Stimulated activated CD4-positive, alpha-beta T cell treated with anti-CD3 and anti-CD28 coated beads, TNF-alpha, amount 100 ng/mL, for 1 hour (primary cell): ENCODE measurements at places on chromosomes 2 and 18.

DNA sequence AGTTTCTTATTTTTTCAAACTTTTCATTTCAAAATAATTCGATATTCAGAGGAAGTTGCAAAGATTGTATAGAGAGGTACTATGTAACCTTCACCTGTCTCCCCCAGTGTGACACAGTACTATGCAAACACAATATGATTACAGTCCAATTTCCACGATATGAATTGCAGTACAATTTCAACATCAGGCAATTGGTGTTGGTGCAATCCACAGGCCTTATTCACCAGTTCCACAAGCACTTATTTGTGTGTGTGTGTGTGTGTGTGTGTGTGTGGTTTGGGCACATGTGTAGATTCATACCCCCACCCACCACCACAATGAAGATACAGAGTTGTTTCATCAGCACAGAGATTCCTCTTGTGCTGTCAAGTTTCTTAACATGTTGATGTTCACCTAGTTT lies 69.7 kb upstream of the ARL4C start:
- no peak for DNase-seq

DNA sequence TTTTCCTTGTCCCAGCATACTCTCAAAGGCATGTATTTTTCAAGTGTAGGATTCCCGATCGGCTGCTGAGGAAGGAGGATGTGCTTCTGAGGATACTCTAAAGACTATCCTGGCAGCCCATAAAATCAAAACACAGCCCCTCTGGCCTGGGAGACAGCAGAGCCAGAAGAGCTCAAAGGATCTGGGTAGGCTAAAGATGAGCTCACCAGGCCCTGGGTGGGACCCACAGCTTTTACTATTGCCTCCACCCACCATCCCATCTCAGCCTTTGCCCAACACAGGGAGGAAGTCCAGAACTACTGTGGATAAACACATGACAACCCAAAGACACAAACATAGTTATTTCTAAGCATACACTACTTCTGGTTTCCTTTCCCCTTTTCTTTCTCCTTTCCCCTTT lies 79.1 kb upstream of the ZFP36L2 start:
- DNase-seq = no peak

DNA sequence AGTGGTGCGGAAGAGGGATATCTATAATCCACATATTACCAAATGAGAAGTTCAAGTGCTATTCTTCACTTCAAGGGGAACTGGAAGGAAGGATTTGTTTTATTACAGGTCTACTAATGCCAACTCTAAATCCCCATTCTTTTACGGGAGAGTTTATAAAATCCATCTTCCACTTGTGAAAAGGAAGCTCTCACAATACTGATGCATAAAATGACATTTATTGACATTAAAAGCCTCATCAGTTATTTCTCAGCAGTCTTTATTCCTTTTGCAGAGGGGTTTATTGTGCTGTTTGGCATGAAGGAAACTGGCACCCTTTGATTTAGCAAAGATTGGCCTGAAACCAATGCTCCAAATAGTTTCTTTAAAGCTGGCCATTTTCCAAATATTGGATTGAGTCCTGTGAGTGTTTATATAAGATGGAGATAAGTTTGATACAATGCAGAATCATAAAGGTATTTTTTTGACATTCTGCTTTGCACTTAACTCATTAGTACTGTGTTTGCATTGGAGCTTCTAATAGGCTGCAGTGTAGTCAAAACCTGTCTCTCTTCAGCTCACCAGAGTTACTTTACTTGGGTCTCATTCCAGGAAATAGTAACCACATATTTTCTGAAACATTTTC lies 26.6 kb downstream of the LRP1B start:
- no peak for DNase-seq

- no peak for DNase-seq
These were observed 39.1 kb downstream of the TMEM163 start for GRCh38 chr2:134679745-134680144.

- no peak for DNase-seq
These were observed 52.6 kb downstream of the DPP10 start for GRCh38 chr2:114495046-114495445.

DNA sequence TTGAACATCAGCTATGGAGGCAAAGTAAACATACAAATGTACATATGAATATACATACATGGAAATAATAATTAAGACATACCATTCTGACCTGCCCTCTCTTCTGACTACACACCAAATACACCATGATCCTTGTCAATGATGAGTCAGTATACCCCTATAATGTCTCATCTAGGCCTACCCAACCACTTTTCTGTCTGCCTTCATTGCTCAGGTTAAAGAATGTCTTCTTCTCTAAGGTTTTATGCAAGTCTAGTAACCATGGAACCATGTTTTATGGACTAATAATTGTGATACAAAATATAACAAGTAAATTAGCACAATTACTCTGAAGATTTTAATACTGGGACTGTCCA lies 128.7 kb downstream of the NCKAP5 start:
- no peak for DNase-seq

DNA sequence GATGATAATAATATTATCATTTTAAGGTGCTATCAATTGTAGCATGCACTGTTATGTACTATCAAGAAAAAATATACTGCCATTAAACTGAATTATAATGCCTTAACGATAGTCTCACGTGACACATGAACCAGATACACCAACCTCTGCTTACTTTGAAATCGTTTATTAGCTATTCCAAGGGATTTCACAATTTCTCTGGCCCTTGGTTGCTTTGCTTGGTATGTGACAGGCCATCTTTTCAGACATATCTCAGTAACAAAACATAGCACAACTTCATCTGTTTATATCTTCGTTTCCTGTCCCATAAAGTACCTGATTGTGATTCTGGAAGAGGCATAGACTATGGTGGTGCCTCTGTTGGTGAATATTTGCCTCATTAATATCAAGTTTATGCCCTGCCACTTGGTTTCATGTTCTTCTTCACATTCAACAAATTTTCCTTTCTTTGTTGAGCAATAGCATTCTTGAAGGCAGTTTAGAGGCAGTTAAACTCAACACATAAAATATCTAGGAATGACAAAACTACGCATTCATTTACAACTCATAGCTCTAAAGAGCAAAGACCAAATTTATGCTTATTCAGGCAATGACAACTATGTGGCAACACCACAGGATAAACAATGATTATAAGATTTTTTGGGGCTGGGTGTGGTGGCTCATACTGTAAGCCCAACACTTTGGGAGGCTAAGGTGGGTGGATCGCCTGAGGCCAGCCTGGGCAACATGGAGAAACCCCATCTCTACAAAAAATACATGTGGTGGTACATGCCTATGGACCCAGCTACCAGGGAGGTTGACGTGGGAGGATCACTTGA lies 84.3 kb downstream of the MCFD2 start:
- DNase-seq = no peak

- no peak for DNase-seq
These were observed 41.6 kb downstream of the ACKR3 start for GRCh38 chr2:236610991-236611821.

DNA sequence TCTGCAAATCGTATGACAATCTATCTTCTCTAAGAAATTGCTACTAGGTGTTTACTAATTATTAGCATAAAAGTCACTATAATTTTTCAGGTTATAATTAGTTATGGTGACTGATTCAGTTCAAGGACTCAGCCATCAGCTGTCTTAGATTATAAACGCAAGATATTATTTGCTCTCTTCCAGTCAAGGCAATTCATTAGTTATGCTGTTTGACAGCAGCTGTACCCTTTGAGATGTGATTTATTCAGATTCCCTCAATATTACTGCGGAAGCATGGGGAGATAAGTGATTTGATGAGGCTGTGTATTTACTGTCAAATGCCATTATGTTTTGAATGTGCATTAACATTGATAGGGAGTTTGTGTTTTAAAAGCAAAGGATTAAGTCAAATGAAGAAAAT lies 558.9 kb upstream of the FSIP2 start:
- DNase-seq = no peak

DNA sequence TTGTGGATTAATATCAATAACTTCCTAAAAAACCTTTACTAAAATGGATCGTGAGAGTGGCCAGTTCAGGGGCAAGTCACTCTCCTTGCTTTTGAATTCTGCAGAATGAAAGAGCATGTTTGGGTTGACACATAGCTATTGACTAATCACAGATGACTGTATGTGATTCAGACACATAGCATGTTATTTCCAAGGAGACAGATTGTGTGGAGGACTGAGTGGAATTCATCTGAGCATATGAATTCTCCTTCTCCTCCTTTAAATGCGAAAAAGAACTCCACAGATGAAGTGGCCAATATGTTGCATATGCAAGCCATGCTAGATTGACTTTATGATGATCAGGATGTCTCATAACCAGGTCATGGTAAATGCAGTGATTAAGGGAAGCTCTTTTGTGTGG lies 249.4 kb upstream of the FAM98A start:
- DNase-seq = no peak
